Pancreas (tissue), 10 donors: ENCODE measurements at places on chromosomes 12 and 14. TPM values are rescaled to one million over a fixed set of nuclear protein-coding genes. Genes with fewer than 3 reads are reported as not detected.

- H3K4me1 ChIP-seq: no peaks in the 10 kb centered on the region
- no peaks in the 10 kb centered on the region for H3K27me3 ChIP-seq
- H3K4me3 ChIP-seq: no peak overlapping the region
- no peaks in the 10 kb centered on the region for H3K36me3 ChIP-seq
These were observed 700.5 kb upstream of the STXBP6 start for GRCh38 chr14:25750436-25750835.

The RNF212B gene
- polyA plus RNA-seq: not detected

DNA sequence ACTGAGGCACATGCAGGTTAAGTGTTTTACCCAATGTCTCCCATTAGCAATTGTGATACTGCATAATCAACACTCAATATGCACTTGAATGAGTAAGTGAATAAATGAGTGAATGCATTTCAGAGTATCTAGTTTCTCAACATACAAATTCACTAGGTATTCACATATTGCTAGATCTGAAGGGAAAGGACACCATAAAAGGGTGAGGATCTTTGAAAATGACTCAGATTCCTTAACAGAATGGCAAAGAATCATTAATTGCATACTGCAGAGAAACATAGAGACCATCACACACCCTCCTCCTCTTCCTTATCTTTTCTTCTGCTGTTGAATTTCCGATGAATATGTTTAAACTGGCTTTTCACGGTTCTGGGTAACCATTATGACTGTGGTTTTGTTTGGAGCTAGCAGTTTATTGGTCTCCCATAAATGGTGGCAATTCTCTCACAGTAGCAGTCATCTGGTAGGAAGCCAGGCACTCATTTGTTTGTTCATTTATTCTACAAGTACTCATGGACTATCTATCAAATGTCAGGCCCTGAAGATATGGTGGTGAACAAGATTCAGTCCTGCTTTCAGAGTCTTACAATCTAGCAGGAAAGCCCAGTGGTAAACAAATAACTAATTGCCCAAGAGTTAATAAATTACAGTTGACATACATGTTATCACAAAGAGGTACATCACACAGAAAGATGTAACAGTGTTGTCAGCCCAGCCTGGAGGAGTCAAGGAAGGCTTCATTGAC is 70.2 kb downstream of the LLPH start:
- no peak overlapping the region for H3K4me3 ChIP-seq
- no peaks in the 10 kb centered on the region for H3K36me3 ChIP-seq
- no peak for DNase-seq
- H3K4me1 ChIP-seq: no peaks in the 10 kb centered on the region

The PIWIL1 gene
- polyA plus RNA-seq: not detected

DNA sequence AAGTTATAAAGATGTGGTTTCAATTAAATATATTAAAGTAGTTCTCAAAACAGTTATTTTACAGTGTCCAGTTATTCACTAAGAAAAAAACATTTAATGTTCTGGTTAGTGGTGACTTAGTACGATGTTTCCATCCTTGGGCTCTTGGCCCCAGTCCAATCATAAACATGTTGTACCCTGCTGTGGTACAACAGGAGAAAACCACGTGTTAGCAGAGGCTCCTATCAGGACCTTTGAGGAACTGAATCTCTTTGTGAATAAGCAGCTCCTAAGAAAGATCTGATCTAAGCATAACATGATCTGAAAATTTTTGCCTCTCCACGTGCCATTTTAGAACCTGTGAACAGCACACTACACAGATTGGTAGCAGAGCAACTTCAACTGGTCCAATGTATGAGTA is 234.0 kb downstream of the SYT1 start:
- H3K4me1 ChIP-seq: no peaks in the 10 kb centered on the region
- no peak for DNase-seq
- H3K27me3 ChIP-seq: no peaks in the 10 kb centered on the region
- no peak overlapping the region for H3K27ac ChIP-seq

DNA sequence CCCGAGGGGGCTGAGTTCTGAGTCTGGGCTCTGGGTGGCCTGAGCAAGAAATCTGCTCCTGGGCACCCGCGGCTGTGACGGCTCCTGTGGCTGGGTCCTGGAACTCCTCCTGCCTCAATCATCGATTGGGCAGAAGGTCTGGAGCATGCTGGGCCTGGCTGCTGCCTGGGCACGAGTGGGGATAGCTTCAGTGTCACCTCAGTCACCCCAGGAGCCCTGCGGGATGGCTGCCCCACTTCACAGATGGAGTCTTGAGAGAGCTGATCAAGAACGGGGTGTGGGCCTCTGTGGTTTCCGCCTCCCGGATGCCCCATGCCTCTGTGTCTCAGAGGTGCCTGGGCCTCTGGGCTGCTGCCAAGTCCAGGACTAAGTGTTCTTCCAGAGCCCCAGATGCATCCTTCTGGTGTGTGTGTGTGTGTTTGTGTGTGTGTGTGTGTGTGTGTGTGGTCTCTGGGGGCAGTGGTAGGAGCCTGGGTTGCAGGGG is 185.6 kb upstream of the C14orf180 start:
- no peaks in the 10 kb centered on the region for H3K4me1 ChIP-seq
- no peaks in the 10 kb centered on the region for H3K36me3 ChIP-seq
- H3K4me3 ChIP-seq: no peak overlapping the region
- DNase-seq: peak; percentile 8
- no peak overlapping the region for H3K27ac ChIP-seq

The KCNJ8 gene
- polyA plus RNA-seq: 7.9 TPM

GRCh38 chr14:72742838-72743195 is 151.1 kb downstream of the DPF3 start:
- H3K36me3 ChIP-seq: no peaks in the 10 kb centered on the region
- H3K4me1 ChIP-seq: peaks cover 6% of the 10 kb centered on the region
- no peak overlapping the region for H3K27ac ChIP-seq
- H3K27me3 ChIP-seq: no peaks in the 10 kb centered on the region
- DNase-seq: no peak
- H3K4me3 ChIP-seq: no peak overlapping the region

GRCh38 chr14:105155681-105156413 is 12.7 kb downstream of the JAG2 start:
- no peak for DNase-seq
- no peaks in the 10 kb centered on the region for H3K27me3 ChIP-seq
- H3K4me3 ChIP-seq: no peak overlapping the region
- no peaks in the 10 kb centered on the region for H3K4me1 ChIP-seq
- no peak overlapping the region for H3K27ac ChIP-seq

The MYF6 gene
- 0.16 TPM for polyA plus RNA-seq

The FOXN4 gene
- 0.12 TPM for polyA plus RNA-seq

DNA sequence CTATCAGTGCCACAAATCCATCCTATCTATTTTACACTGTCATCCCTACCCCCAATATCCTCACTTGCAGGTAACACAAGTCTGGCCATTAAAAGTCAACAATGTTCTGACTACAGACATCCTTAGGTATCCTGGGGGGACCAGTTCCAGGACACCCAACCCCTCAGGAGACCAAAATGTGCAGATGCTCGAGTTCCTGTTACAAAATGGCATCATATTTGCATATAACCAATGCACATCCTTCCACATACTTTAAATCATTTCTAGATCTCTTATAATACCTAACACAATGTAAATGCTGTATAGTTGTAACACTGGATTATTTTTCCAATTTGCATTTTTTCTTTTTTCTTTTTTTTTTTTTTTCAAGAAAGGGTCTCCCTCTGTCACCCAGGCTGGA is 6.9 kb downstream of the SYCP3 start:
- no peak overlapping the region for H3K27ac ChIP-seq
- no peaks in the 10 kb centered on the region for H3K4me1 ChIP-seq
- H3K36me3 ChIP-seq: no peaks in the 10 kb centered on the region
- H3K4me3 ChIP-seq: no peak overlapping the region
- DNase-seq: no peak
- no peaks in the 10 kb centered on the region for H3K27me3 ChIP-seq

DNA sequence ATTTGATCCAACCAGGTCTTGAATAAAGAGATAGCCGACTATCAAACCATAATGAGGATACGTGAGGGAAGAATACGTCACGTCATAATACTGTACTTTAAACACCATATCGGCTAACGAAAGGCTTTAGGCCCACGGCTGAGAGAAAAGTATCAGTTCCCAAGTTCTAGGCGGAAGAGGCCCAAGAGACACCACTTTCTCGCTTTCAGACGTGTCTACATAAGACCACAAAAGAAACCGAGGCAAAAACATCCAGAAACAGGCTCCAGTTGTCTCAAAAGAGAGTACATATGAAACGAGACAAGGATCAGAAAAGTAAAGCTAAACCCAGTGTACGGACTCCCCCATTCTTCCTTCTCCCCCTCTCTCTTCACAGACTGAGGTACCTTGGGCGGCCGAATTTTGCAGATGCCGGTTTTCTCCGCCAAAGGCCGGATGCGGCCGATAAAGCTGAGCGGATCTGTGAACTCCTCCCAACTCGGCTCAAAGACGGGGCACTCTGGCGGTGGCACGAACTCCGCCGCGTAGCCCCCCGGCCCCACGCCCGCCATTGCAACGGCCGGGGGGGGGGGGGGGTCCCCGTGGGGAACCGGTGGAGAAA is 479 bp downstream of the KDM5A start:
- H3K27ac ChIP-seq: peak overlapping the region; percentile 79
- H3K27me3 ChIP-seq: no peaks in the 10 kb centered on the region
- peak overlapping the region; percentile 70 for H3K4me3 ChIP-seq
- peaks cover 10% of the 10 kb centered on the region for H3K36me3 ChIP-seq

The P2RX7 gene
- 0.77 TPM for polyA plus RNA-seq

- H3K27ac ChIP-seq: peak overlapping the region; percentile 46
- H3K4me1 ChIP-seq: peaks cover 39% of the 10 kb centered on the region
- H3K4me3 ChIP-seq: no peak overlapping the region
- H3K27me3 ChIP-seq: no peaks in the 10 kb centered on the region
- no peak for DNase-seq
These were observed 5.3 kb downstream of the SLC41A2 start for GRCh38 chr12:104952816-104953215.

GRCh38 chr12:104439137-104439536 is 17.6 kb upstream of the CHST11 start:
- H3K4me1 ChIP-seq: no peaks in the 10 kb centered on the region
- H3K4me3 ChIP-seq: no peak overlapping the region
- no peaks in the 10 kb centered on the region for H3K27me3 ChIP-seq
- H3K36me3 ChIP-seq: no peaks in the 10 kb centered on the region

DNA sequence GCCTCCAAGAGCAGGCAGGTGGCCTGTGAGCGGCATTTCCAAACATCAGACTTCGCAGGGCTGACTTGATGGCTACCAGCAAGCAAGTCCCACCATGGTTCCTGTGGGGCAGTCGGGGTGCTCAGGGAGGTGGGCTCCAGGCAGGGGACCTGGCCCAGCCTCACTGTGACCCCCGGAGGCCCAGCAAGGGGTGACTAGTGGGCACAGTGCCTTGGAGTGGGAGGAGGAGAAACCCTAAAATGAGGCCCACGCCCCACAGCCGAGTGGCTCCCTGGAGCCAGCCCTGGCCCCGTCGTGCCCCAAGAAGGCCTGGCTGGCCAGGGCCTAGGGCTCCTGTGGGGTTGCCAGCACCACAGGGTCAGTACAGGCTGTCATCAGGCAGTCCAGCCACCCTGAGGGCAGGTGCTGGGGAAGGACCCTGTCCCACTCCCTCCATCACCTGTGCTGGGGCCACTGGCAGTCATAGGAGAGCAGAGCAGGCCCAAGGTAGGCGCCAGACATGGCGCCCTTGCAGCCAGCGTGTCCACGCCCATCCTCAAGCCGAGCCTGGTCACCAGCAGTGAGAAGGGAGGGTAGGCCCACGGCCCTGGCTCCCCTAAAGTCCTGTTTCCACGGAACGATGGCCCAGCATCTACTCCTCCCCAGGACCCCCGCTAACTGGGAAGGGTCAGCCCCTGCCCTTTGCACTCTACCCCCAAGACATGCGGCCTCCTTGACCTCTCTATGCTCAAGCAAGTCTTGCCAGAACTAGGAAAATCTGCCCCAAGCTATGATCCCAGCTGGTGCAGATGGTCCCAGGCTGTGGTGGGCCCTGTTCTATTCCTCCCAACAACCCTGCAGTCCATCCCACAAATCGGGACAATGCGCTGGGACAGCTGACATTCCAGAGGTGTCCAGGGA is 144.2 kb upstream of the C14orf180 start:
- no peak for DNase-seq
- H3K4me1 ChIP-seq: no peaks in the 10 kb centered on the region
- peak overlapping the region; percentile 80 for H3K27ac ChIP-seq
- H3K36me3 ChIP-seq: no peaks in the 10 kb centered on the region
- no peaks in the 10 kb centered on the region for H3K27me3 ChIP-seq

The RITA1 gene
- polyA plus RNA-seq: 8.9 TPM

The PTCSC3 gene
- not detected for polyA plus RNA-seq

DNA sequence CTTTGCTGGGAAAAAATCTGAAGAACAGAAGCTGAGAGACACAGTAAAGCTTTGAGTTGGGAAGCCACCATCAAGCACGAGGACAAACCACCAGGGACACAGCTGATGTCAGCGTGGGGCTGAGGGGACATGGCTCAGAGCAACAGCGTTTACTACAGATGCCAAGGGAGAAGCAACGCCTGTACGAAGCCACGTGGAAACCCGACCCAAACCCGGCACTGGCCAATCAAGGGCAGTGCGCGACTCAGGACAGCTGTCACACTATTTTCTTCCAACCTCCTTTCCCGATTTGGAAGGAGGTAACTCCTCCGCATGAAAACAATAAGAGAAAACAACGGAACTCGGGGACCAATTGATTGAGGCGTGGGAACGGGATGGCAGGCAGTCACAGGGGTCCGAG is 20.2 kb upstream of the CHGA start:
- no peak overlapping the region for H3K4me3 ChIP-seq
- no peak for DNase-seq
- no peak overlapping the region for H3K27ac ChIP-seq
- no peaks in the 10 kb centered on the region for H3K4me1 ChIP-seq
- no peaks in the 10 kb centered on the region for H3K36me3 ChIP-seq

The ZNF891 gene
- polyA plus RNA-seq: 0.80 TPM

The NOS1 gene
- polyA plus RNA-seq: 0.14 TPM

DNA sequence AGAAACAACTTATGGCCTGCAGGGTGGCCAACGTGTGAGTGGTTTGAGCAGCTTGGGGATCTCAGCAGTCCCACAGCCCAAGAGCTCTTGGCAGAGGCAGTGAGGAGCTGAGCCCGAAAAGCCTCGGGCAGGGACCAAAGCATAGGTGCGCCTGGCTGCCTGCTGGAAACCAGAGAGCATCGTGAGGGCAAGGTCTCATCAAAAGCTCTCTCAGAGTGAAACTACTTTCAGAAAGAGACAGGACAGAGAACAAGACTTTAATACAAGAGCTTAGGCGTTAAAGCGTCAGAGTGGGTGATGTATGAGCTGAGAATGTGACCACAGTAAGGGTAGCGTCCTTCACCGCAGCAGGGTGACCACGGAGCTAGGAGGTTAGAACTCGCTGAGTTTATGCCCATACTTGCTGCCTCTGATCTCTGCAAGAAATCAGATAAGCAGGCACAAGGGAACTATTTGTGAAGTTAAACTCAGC is 30.8 kb downstream of the LGMN start:
- H3K36me3 ChIP-seq: no peaks in the 10 kb centered on the region
- DNase-seq: no peak
- H3K4me1 ChIP-seq: no peaks in the 10 kb centered on the region
- H3K27me3 ChIP-seq: no peaks in the 10 kb centered on the region
- no peak overlapping the region for H3K4me3 ChIP-seq

DNA sequence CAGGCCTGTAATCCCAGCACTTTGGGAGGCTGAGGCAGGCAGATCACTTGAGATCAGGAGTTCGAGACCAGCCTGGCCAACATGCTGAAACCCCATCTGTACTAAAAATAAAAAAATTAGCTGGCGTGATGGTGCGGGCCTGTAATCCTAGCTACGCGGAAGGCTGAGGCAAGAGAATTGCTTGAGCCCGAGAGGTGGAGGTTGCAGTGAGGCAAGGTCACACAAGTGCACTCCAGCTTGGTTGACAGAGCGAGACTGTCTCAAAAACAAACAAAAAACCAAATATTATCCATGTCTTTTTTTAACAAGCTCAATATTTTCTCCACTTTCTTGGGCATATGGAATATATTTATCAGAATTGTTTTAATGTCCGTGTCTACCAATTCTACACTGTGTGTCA is 89.6 kb downstream of the LMNTD1 start:
- no peak overlapping the region for H3K4me3 ChIP-seq
- no peaks in the 10 kb centered on the region for H3K4me1 ChIP-seq
- H3K36me3 ChIP-seq: no peaks in the 10 kb centered on the region
- H3K27ac ChIP-seq: no peak overlapping the region
